ENCODE measurements at places on chromosomes 16 and 17.

GRCh38 chr17:45789874-45790273 is 5.8 kb downstream of the CRHR1 start:
- no peak for DNase-seq

DNA sequence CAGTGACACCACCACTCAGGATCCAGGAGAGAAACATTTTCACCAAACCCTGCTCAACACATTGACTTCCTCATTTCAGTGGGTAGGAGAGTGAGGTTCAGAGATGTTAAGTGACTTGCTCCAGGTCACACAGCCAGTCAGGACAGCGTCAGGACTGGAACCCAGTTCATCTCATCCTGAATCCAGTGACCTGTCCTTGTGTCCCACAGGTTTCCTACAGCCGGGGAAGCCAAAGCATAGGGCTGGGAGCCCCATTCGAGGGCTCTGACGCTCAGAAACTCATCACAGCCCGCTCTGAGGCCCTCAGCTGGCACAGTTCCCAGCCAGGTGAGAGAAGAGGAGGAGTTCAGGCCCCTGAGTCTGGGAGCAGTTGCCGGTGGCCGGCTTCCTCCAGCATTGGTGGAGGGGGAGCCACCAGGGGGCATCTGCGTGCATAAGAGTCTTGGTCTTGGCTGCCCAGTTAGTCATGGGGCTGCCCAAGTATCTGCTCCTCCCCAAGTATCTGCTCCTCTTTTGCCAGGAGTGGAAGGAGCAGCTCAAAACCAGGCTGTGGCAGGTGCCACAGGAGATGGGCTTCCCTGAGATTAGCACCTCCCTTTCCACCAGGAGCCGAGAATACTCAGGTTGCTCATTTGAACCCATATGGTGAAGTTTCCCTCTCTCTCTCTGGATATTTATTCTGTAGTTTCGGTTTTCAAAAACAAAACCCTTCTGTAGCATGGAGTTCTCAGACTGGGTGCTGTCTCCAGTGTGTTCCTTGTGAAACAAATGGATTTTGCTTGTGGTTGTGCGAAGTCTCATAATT is 56.0 kb downstream of the TNFRSF13B start:
- DNase-seq: peak; percentile 13

GRCh38 chr16:12162151-12162985 is 185.8 kb downstream of the SNX29 start:
- no peak for DNase-seq

- DNase-seq: no peak
These were observed 37.8 kb downstream of the PIMREG start for GRCh38 chr17:6482105-6482455.

DNA sequence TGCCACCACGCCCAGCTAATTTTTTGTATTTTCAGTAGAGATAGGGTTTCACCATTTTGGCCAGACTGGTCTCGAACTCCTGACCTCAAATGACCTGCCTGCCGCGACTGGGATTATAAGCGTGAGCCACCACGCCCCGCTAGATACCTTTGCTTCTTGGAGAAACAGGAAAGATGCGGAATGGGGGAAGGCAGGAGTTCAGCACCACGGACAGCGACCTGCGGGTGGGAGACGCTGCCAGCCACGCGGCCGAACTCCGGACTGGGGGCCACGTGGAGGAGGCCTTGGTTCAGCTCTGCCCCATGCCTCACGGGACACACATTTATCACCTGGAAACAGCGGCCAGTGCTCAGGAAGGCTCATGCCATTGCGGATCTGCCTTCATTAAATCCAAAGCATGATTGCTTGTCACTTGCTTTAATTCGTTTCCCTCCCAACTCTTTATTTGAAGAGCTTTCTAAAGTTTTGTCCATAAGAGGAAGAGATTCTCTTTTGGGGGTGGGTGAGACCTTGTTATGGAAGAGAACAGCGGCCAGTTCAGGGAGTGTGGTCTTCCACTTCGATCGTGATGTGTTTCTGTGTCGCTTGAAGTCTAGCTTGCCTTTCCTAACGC is 219.9 kb downstream of the ENGASE start:
- no peak for DNase-seq

DNA sequence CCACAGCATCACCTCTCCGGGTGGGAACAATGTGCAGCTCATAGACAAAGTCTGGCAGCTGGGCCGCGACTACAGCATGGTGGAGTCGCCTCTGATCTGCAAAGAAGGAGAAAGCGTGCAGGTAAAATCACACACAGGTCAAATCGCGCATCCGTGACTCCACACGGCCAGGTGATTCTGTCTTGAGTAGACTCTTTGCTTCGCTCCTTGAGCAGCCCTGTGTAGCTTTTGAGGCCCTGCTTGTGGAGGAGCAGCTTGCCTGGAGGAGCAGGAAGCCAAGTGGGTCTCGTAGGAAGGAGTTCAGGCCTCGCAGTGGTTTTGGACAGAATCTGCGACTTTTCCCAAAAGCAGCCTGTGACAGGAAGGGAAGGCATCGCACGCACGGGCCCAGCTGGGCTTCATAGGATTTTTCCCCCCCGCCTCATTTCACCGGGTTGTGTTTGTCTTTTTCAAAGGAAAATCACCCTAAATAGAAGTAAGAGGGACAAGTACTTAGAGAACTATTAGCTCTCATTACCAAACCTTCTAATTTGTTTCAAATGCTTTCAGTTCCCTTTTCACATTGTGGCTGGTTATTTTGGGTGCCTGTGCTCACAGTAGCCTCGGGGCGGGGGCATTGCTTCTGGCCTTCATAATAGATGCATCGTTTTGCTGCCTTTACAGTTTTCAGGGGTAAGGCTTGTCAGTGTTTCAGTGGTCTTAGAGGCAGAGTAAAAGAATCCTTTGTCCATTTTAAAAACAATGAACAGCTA is 71.5 kb downstream of the SEC14L1 start:
- DNase-seq: no peak

DNA sequence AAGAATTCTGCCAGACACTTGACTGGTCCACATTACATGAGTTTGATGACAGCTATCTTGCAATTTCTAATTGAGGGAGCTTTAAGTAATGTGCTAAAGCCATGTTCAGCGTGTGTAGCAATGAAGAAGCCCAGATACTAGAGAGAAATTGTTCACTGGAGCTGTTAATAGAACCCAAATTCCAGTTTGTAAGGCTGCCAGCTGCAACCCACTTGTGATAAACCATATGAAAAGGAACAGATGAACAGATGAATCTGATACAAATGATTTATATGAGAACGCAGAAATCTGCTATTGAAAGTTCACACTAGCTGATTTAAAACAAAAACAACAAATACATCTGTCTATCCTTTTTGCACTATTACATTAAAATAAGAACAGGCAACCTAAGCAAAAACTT is 6.2 kb downstream of the NACA2 start:
- DNase-seq: no peak

DNA sequence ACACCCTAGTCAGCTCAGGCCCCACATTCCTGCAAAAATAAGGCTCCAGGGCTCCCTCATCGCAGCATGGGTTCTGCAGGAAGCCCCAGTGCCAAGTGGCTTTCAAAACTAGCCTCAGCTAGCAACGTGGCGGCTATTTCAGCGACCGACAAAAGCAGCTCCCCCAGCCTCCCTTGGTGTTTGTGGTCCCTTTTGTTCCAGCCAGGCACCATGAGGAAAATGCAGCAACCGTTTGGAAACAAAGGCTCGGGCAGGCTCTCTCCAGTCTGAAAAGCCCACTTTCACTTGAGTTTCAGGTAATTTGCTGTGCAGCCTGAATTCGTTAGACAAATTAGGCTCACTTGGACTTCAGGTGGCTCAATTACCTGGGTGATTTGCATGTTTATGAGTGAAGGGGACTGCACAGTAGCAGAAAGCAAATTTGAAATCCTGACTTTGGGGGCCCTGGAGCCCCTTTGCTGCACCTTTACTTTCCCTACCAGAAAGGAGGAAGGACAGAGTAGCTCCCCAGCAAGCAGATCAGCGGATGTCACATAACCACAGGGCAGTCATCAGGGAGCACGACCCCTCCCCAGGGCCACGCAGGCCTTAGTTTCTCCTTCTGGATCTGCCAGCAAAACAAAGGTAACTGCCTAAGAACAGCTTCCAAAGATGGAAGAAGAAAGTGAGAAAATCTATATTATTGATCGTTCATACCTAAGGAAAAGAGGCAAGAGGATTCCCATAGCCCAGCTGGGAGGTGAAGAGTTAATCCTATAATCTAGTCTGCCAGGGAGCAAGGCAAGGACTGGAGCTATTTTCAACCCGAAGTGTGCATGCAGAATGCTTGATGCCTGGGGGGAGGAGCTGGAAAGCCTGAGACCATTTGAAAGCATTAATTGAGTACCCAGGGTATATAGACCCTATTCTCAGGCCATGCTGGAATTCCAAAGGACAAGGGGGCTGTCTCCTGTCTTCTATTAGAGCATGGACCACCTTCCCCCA is 143.1 kb upstream of the SDK2 start:
- DNase-seq: no peak

DNA sequence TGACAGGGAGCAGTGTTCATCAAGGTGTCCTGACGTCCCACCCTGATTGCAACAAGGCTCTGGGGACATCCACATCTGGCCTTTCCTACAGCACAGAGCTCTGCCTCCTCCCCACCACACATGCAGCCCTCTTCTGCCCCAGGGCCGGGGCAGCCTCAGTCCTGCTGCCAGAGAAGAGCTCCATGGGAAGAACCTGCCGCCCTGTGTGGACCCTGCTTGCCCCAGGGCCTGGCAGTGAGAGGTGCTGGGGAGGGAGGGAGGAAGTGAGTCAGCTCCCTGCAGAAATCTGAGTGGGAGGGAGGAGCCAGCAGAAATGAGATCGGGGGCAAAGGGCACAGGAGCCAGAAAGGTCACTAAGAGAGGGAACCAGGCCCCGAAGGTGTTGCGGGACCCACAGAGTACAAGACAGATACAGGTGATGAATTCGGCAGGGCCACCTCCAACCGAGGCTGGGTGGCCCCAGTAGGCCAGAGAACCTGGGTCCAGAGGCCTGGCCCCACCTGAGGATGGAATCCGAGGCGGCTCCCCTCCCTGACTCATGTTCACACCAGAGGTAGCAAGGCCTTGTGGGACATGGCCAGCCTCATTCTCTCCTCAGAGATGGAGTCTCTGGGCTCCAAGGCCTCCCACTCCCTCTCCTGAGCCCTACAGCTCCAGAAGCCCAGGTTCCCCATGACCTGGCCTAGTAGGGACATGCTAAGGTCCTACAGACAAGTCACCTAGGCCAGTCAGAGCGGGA is 24.8 kb downstream of the MYO18A start:
- DNase-seq: no peak

DNA sequence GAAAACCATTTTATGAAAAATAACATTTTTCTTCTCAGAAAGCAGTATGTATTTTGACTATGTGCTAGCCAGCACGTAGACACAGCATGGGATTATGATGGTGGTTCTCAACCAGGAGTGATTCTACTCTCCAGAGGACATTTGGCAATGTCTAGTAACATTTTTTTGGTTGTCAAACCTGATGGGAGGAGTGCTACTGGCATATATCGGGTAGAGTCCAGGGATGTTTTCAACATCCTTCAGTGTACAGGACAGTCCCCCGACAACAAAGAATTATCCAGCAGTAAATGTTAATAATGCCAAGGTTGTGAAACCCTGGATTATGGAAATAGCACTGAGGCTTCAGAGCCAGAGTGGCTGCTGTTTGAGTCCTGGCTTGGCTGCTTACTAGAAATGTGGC is 27.7 kb downstream of the AP2B1 start:
- no peak for DNase-seq

DNA sequence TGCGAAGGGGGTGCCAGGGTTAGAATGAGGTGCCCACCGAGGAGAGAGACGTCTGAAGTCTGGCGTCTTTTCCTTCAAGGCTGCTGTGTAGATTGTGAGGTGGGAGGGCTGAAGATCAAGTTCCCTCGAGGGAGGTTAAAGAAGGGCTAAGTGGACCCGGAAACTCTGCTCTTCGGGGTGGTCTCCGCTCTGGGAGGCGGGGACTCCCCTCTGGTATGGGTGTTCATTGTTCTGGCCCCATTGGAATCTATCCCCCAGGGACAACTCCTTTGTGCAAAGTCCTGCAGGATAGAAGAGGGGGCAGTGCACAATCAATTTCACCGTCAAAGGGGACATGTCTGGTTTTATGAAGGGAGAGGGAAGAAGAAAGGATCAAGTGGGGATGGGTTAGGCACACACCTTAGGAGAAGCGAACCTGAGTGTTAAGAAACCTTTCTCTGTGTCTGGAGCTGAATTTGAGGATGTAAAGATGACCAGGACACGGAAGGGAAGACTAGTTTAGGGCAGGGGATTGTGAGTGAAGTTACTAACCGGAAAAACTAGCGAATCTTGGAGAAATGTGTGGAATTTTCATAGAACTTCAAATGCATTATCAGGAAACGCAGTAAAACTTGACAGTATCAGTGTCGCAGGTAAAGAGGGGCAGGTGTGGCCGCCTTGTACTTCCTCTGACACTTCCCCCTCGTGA is 809 bp upstream of the RAB34 start:
- no peak for DNase-seq

DNA sequence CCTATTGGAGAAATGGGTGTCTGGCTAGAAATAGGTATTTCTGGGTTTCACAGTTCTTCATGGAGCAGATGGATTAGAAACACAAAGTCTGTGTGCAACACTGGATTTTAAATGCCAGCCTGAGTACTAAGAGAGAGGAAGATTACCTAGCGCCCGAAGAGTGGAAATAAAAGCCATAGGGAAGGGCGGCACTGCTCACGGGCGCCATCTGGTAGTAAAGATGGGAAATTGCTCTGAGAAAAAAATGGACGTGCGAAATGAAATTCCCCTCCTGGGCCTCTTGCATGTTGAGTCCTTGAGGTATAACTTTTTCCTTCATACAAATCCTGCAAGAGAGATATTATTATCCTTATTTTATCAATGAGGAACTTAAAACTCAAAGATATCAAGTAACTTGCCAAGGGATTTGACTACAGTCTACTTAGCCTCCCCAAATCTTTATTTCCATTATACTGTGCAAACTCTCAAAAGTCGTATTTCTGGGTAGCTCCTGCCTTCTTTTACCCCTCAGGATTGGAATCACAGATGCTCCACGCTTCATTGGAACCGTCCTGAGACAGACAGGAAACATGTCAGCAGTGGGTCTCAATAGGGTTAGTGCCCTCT is 72.8 kb downstream of the MMD start:
- DNase-seq: no peak

DNA sequence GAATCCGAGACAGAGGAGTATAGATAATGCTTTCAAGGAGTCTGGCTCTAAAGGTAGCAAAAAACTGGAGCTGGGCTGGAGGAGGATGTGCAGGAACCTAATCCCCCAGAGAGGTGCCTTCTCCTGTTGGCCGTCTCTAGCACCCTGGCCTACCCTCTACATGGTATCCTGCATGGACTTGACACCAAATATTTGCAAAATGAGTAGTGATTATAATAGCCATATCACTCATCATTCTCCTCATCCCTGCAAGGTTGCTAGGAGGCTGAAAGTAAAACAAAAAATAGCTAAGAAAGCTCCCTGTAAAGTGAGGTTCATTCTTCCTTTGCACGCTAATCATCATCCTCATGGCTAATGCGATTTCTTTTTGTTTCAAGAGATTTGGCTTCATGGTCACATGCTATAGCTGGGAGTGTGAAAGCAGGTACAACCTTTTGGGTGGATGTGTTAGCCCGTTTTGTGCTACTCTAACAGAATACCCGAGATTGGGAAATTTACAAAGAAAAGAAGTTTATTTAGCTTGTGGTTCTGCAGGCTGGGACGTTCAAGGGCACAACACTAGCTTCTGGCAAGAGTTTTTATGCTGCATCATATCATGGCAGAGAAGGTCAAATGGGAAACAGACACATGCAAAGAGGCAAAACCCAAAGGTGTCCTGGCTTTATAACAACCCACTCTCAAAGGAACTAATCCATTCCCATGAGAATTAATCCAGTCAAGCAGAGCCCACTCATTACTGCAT is 27.1 kb upstream of the CIITA start:
- no peak for DNase-seq

- no peak for DNase-seq
These were observed 5.1 kb downstream of the MVP start for GRCh38 chr16:29825145-29826044.

- DNase-seq: no peak
These were observed 8.7 kb upstream of the CAVIN1 start for GRCh38 chr17:42431758-42432161.

All from central memory CD8-positive, alpha-beta T cell (primary cell).